H1 (cell line): ENCODE measurements at places on chromosomes 1 and 21.
A peak's percentile ranks its signal among the peaks of the same experiment; 100 is the strongest.

DNA sequence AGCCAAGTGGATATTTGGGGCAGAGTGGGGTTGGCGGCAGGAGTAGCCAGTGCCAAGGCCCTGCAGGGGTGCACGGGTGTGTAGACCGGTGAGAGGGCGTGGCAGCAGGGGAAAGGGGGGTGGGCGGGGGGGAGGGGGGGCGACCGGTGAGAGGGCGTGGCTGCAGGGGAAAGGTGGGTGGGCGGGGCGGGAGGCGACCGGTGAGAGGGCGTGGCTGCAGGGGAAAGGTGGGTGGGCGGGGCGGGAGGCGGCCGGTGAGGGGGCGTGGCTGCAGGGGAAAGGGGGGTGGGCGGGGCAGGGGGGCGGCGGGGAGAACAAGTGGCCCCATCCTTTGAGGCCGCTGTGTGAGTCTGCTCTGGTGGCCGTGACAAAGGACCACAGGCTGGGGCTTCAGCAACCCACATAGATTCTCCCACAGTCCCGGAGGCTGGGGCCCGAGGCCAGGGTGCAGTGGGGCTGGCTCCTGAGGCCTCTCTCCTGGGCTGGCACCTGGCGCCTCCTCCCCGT, 25.8 kb downstream of the RRP1 start:
- no peaks in the 10 kb centered on the region for H3K36me3 ChIP-seq
- H3K27ac ChIP-seq, result no peak overlapping the region
- H3K4me1 ChIP-seq, result peaks cover 15% of the 10 kb centered on the region
- H3K27me3 ChIP-seq, result no peaks in the 10 kb centered on the region
- peak overlapping the region; percentile 44; the same call in 1 of the 2 replicates for H3K4me3 ChIP-seq

- H3K27ac ChIP-seq, result no peak overlapping the region
- H3K4me3 ChIP-seq, result no peak overlapping the region
- no peak for DNase-seq
- H3K36me3 ChIP-seq, result no peaks in the 10 kb centered on the region
- H3K4me1 ChIP-seq, result no peaks in the 10 kb centered on the region
Measured at GRCh38 chr1:7005762-7006161, 220.5 kb downstream of the CAMTA1 start.

GRCh38 chr1:61067446-61068019, 14.8 kb upstream of the NFIA start:
- H3K4me1 ChIP-seq, result no peaks in the 10 kb centered on the region
- no peak overlapping the region for H3K4me3 ChIP-seq

DNA sequence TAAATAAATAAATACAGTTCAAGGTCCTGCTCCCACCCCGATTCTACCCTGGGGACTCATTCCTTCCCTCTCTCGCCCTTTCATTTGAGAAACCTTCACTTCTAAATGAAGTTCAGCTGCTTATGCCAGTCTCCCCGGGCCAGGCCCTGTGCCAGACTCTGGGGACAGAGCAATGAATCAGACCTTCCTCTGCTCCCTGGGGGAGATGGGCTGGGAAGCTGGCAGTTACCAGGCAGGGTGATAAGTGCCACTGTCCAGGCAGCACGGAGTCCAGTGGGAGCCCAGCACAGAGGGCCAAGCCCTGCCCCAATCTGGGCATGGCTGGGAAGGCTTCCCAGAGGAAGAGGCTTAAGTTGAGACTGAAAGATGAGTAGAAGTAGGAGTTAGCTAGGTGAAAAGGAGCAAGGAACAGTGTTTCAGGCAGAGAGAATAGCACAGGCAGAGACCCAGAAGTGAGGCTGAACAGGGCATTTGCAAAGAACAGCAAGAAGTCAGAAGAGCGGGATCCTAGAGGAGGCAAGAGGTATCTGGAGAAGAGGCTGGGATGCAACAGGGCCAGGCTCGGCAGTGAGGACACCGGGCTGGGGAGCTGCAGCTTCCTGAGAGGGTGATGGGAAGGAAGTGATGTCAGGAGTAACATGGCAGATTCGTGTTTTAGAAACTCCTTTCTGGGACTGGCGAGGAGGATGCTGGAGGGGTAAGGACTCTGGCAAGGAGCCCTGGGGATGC, 13.5 kb downstream of the KCNQ4 start:
- H3K4me1 ChIP-seq, result peaks cover 4% of the 10 kb centered on the region
- no peak overlapping the region for H3K4me3 ChIP-seq
- no peak for DNase-seq
- no peaks in the 10 kb centered on the region for H3K36me3 ChIP-seq

DNA sequence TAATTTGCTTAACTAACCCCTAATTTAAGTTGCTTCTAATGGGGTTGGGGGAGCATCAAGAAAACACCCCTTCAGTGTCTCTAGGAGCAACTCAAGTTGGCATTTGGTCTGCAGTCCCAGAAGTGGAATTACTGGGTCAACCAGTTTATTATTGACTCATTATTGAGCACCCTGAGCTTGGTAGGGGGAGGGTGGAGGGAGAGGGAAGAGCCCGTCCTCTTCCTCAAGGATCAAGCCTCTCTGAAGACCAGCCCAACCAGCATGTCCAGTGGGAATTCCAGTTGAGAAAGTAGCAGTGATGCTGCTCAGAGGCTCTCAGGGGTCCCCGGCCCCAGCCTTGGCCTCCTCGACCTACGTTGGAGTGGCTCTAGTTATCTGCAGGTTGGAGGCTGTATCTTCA, 2.1 kb upstream of the PLA2G2F start:
- H3K4me1 ChIP-seq, result no peaks in the 10 kb centered on the region
- no peak for DNase-seq
- H3K27ac ChIP-seq, result no peak overlapping the region
- no peaks in the 10 kb centered on the region for H3K36me3 ChIP-seq

DNA sequence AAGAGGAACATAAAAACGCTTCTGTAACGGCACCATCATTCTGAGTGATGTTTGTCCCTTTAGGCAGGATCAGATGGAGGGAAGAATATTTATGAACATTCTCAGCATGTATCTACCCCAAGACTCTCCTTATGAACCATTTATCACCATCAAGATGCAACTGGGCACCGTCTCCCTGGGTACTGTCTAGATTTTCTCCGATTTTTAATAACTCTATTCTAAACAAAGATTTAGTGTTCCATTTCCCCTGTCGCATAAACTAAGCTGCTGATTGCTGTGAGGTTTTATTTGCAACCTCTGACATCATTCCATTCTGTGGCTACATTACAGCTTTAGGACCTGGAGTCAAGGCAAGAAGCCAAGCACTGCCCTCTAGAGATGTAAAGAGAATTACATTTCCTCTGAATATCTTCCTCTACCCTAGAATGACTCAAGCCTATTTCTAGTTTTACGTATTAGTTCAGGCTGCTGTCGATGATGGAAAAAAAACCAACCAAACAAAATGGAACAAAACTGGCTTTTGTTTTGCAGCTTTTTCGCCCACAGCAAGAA, 130.1 kb upstream of the MAP1LC3C start:
- no peaks in the 10 kb centered on the region for H3K27me3 ChIP-seq
- no peaks in the 10 kb centered on the region for H3K36me3 ChIP-seq
- H3K4me1 ChIP-seq, result no peaks in the 10 kb centered on the region
- no peak for DNase-seq

- H3K4me1 ChIP-seq, result no peaks in the 10 kb centered on the region
- H3K27ac ChIP-seq, result no peak overlapping the region
- DNase-seq, result peak; percentile 68
- no peaks in the 10 kb centered on the region for H3K36me3 ChIP-seq
- H3K4me3 ChIP-seq, result no peak overlapping the region
Measured at GRCh38 chr1:112172294-112172882, 182.9 kb upstream of the KCND3 start.
